ENCODE measurements at places on chromosomes 4 and X.

- DNase-seq, result no peak
These were observed 70.4 kb downstream of the METTL14 start for GRCh38 chr4:118755438-118756226.

DNA sequence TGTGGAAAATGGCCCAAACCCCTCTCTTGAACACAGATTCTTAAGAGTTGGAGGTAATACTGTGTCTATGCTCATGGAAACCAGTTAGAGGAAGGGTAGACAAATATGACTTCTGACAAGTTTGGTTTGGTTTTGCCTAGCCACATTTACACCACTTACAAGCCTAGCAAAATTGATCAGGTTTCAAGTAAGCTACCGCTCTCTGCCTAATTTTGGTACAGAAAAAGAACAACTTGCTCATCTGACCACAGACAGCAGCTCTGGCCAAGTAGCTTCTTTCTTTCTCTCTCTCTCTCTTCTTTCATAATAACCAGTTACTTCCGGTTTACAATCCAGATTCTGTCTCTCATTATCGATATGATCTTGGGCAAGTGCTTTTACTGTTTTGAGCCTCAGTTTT is 260.0 kb downstream of the GLUD2 start:
- no peak for DNase-seq

GRCh38 chr4:8342651-8343261 is 73.2 kb downstream of the HTRA3 start:
- DNase-seq, result no peak

GRCh38 chr4:184804621-184805020 is 21.1 kb downstream of the ACSL1 start:
- no peak for DNase-seq

DNA sequence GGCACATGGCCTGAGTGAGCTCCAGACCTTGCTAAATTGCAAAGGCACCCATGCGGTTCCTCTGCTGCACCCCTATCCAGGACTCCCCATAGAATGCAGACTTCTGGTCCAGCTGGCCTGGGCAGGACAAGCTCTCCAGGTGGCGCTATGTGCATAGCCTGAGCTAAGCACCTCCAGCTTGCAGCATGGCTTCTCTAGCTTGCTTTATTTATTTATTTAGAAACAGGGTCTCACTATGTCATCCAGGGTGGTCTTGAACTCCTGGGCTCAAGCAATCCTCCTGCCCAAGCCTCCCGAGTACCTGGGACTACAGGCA is 5.5 kb upstream of the WFS1 start:
- DNase-seq, result no peak

GRCh38 chrX:123756320-123756719 is 23.5 kb upstream of the THOC2 start:
- no peak for DNase-seq

GRCh38 chrX:11532291-11533078 is 133.2 kb downstream of the ARHGAP6 start:
- no peak for DNase-seq

DNA sequence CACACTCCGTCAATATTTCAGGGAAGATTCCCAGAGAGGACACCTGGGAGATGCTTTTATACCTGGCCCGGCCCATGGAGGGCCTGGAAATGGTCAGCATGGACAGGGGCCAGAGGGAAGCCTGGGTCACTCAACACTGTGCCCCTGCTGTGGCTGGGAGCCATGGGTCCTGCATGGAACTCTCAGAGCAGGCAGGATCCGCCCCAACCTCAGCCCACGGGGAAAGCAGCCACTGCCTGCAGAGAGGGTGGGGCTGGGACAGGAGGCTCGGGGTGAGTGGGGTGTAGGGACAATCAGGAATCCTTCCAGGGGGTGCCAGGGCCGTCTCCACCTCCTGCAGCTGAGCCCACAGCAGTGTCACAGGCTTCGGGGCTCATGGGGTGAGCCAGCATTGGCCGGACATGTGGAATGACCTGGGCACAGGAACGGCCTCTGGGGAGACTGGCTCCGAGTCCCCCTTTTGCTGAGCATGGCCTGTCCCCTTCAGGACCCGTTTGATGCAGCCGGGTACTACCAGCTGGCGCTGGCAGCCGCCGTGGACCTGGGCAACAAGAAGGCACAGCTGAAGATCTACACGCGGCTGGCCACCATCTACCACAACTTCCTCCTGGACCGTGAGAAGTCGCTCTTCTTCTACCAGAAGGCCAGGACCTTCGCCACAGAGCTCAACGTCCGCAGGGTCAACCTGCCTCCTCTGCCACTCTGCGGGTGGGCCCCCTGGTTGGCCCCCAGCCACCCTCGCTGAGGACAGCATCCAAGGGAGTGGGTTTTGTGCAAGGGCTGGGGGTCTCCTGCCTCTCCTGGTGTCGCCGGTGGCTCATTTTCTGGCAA is 29.1 kb upstream of the HTRA3 start:
- no peak for DNase-seq

DNA sequence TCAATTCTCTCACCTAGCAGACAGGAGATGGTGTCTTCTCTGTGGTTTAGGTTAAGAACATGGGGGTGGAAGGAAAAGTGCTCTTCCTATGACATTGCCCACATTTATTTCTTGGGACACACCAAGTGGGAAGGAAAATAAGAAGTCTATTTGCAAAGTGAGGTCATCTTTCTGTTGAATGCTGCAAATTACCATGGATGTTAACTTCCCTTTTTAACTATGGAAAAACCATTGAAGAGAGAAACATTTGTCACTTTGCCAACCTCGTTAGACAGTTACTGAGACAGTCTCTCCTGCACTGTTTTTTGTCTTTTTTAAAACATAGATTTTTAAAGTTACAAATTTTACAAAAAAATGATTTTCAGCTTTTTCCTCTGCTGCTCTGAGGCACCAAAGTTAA is 72.8 kb upstream of the BEND4 start:
- DNase-seq, result no peak

- no peak for DNase-seq
These were observed 42.2 kb upstream of the HGFAC start for GRCh38 chr4:3399277-3400194.

DNA sequence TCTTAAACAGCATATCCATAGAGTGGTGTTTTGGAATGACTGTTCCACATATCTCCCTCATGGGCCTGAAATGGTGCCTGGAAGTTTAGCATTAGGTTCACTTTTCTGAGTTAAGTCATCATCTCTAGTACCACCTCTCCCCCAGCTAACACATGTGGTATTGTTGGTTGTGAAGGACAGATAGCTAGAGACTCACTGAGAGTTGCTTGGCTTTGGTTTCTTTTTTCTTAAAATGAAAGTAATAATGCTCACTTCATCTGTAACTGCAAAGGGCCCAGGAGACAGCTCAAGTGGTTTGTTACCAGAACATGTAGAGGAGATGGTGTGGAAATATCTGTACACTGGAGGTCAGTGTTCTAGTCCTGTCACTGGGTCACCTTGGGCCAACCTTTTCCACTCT is 90.9 kb downstream of the EFNB1 start:
- no peak for DNase-seq

DNA sequence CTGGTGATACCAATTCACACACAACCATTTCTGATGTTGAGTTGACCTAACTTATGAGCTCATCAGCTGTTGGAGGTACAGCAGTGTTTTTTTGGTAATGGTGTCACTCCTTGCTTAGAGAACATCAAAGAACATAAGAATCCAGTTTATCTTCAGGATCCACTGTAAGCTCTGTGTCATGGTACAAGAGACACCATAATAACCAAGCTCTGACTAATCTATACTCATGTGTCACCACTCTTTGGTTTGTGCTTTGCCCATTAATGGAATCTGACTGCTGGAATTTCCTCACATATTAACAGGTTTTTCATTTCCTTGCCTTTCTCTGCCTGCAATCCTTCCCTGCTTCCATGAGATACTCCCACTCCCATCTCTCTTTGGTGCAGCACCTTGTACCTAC is 735.1 kb upstream of the LCORL start:
- DNase-seq, result no peak

GRCh38 chr4:8174970-8175369 is 16.4 kb upstream of the ABLIM2 start:
- no peak for DNase-seq

GRCh38 chr4:79050541-79050880 is 111.3 kb upstream of the PAQR3 start:
- DNase-seq, result no peak

DNA sequence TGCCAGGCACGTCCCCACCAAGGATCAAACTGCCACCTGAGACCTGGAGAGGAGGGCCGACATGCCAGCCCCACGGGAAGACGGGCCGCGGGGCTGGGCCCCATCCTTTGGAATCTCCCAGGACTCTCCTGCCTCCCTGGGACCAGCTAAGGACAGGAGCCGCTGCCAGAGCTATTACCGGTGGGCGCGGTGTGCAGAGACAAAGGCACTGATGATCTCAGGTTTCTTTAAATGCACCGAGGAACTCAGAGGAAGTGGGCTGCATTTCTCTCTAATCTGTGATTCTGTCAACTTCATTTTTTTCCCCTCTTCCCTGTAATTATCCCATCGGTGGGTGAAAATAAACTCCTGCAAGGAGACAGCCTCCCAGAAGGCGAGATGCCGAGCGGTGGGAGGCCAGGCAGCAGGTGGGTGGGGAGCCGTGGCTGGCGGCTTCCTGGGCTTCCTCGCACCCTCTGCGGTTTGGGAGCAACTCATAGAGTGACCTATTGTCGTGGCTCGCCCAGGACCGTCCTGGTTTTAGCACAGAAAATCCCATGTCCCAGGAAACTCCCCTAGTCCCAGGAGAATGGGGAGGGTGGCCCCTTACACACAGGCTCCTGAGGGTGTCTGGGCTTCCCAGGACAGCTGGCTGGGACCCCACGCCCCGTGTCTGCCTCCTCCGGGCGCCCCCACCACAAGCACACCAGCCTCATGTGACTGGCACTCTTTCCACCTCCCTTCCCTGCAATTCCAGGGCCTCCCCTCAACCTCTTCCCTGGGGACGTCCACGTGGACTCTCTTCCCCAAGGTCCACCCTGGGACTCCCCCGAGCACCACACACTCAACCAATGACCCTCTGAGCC is 62.3 kb upstream of the ADRA2C start:
- no peak for DNase-seq

- no peak for DNase-seq
These were observed 47.2 kb downstream of the GYG2 start for GRCh38 chrX:2875798-2876399.

DNA sequence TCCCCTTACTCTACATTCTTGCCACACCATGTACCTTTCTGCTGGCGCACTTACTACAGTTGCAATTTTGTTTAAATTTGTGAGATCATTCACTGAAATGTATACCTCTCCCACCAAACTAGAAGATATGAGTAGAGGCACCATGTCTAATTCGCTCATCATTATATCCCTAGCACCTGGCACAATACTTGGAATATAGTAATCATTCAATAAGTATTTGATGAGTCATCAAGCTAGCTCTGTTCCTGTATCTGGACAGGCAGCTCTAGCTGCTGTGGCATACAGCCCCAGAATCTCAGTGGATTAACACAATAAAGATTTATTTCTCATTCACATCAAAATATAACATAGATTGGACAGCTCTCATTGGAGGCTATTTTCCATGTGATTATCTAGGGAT is 245.9 kb downstream of the IDS start:
- DNase-seq, result no peak

- no peak for DNase-seq
These were observed 36.3 kb upstream of the MYOZ2 start for GRCh38 chr4:119099227-119099810.

DNA sequence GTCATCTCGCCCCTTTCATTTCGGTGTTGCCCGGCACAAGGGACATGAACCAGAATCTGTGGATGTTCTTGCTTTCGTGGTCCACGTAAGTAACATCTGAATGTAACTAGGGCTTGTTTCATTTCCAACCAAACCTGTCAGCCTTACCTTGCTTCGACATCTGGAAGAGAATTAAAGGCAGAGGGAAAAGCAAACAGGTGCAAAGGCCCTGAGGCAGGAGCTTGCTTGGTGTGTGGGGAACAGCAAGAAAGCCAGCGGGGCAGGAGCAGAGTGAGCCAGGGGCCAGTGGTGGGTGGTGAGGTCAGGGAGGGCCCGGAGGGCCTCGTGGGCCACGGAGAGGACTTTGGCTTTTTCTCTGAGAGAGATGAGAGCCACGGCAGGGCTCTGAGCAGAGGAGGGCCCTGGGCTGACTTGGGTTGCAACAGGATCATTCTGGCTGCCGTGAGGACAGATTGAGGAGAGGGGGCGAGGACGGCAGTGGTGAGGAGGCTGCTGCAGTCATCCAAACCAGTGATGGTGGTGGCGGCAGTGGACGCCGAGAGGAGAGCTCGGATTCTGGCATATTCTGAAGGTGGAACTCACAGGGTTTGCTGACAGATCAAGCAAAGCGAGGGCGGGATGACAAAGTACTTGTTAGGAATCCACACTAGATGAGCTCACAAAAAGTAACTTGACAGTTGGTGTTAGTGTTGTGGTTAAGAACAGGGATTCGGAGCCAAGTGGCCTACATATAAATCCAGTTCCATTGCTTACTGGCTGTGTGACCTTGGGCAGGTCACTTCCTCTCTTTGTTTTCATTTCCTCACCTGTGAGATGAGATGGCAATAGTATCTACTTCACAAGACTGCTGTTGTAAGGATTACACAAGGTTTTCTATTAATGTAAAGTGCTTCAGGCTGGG is 6.8 kb upstream of the WDR13 start:
- DNase-seq, result no peak

DNA sequence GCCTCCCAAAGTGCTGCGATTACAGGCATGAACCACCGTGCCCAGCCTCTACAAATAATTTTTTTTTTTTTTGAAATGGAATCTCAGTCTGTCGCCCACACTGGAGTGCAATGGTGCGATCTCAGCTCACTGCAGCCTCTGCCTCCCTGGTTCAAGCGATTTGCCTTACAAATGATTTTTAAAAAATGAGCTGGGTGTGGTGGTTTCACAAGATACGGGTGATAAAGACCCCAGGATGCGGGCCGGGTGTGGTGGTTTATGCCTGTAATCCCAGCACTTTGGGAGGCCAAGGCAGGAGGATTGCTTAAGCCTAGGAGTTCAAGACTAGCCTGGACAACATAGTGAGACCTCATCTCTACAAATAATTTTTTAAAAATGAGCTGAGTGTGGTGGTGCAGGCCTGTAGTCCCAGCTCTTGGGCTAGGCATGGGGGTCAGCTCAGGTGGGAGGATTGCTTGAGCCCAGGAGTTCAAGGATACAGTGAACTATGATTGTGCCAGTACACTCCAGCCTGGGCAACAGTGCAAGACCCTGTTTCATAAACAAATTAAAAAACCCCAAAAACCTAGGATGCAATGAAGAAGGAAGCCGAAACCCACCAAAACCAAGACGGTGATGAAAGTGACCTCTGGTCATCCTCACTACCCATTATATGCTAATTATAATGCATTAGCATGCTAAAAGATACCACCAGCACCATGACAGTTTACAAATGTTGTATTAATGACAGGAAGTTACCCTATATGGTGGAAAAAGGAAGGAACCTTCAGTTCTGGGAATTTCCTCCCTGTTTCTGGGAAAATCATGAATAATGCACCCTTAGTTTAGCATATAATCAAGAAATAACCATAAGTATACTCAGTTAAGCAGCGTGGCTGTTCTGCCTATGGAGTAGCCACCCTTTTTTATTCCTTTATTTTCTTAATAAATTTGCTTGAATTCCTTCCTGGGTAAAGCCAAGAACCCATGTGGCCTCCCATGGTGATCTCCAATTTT is 27.7 kb downstream of the PDGFRA start:
- DNase-seq, result no peak

GRCh38 chrX:153878969-153879653 is 6.9 kb downstream of the L1CAM start:
- no peak for DNase-seq
